ENCODE measurements at places on chromosomes 1 and 21.

- no peak for DNase-seq
Observed at GRCh38 chr1:10730985-10731384, 65.5 kb downstream of the CASZ1 start.

DNA sequence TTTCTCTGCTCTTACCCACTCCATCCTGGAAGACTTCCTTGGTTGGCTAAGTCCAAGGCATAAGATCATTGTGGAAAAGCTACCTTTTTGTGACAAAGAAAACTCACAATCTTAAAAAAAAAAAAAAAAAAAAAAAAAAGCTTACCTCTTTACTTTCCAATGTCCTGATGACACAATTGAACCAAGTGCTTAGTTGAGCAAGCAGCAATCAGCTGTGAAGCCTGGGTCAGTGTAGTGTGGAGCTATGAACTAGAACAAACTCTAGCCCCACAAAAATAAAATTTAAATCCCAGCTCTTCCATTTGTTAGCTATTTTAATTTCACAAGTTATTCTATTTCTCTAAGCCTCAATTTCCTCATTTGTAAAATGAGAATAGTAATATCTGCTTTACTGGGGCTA is 647.6 kb downstream of the LMO4 start:
- DNase-seq, result no peak

GRCh38 chr1:37914719-37915475 is 32.0 kb downstream of the INPP5B start:
- DNase-seq, result no peak

DNA sequence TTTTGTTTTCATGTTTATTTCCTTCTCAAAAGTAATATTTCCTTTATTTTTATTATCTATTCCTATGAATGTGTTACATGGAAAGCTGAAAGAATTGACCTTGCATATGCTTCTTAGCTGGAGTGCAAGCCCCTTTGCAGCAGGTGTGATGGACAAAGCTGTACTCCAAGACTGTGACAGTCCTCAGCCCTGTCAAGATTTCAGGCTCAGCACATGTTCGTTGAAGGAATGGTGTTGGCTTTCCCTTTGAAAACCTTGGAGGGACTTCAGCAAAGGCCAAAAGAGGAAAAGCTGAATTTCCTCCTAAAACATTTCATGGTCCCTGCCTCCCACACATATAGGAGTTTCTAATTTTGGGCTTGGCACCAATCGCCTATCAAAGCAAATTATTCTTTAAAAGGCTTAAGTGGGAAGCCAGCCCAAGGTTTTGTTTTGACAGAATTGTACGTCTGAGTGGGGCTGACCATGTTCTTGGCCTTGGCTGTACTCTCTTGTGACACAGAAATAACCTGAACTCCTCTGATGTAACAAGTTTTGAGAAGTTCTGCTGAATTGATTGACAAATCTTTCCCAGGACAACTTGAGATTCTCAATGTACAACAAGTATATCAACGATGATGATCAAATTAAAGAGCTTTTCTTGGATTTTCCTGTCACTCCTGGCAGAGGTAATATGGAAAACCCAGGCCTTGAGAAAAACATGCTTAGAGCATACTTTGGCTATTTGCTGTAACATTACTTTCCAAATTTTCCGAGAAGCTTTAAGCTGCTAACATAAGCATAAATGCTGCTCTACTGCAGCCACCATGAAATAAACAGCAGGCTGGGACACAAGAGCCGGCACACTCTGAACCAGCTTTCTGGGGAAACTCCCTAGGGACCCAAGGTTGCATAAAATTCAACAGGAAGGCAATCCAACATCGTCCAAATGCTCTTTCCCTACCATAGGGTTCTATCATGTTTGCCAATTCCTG is 135.7 kb upstream of the ZNF648 start:
- DNase-seq, result no peak

- peak; percentile 36 for DNase-seq
Observed at GRCh38 chr1:10866321-10867093, 70.1 kb upstream of the CASZ1 start.

- DNase-seq, result no peak
Observed at GRCh38 chr1:155170806-155171205, 2.3 kb downstream of the KRTCAP2 start.

- DNase-seq, result no peak
Observed at GRCh38 chr1:176745945-176746344, 283.0 kb downstream of the PAPPA2 start.

GRCh38 chr1:18735224-18735997 is 104.8 kb downstream of the PAX7 start:
- no peak for DNase-seq

DNA sequence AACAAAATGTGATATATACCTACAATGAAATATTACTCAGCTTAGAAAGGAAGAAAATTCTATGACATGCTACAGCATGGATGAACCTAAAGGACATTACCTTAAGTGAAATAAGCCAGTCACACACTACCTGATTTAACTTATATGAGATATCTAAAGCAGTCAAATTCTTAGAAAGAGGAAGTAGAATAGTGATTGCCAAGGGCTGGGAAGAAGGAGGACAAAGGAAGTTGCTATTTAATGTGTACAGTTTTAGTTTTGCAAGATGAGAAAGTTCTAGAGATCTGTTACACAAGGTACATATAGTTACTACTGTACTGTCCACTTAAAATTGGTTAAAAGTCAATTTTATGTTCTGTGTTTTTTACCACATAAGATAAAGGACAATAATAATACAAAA is 87.5 kb upstream of the KCTD3 start:
- DNase-seq, result no peak

- peak; percentile 6 for DNase-seq
Observed at GRCh38 chr1:189859385-189859977, 618.2 kb downstream of the BRINP3 start.

DNA sequence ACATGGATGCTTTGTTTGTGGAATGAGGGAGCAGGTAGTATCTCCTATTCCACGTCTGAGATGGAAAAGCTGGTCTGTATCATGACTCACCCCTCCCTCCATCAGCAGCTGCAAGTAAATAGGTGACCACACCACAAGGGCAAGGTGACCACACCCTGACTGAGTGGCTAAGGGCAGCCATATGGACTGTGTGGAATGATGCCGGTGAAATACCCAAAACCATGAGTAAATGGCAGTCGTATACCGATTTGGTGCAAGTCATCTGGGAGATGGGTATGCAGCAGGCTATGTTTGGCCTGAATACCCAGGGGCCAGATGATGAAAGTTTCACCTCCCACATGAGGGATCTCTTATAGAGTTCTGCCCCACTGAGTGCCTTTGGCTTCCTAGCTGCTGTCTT is 15.8 kb upstream of the UBE2U start:
- no peak for DNase-seq

GRCh38 chr1:32892368-32893197 is 6.3 kb downstream of the HPCA start:
- DNase-seq, result peak; percentile 48

All from stimulated activated CD4-positive, alpha-beta T cell treated with anti-CD3 and anti-CD28 coated beads, Interleukin-4, amount 100 ng/mL, for 1 hour (primary cell).